Endothelial cell (in vitro differentiated cells): ENCODE measurements at places on chromosomes 7 and 10. TPM values are rescaled to one million over a fixed set of nuclear protein-coding genes. Genes with fewer than 3 reads are reported as not detected.

HMX3 gene
- not detected for total RNA-seq

SRRM3 gene
- total RNA-seq: 27.1 TPM

STEAP1 gene
- 1.0 TPM for total RNA-seq

NAT16 gene
- not detected for total RNA-seq

ZNF488 gene
- 0.41 TPM for total RNA-seq

LLCFC1 gene
- total RNA-seq: not detected

GPR22 gene
- not detected for total RNA-seq

SLC29A3 gene
- total RNA-seq: 11.7 TPM

ZCWPW1 gene
- total RNA-seq: 2.2 TPM

KIAA1549 gene
- total RNA-seq: 10.8 TPM

C10orf53 gene
- total RNA-seq: not detected

SHTN1 gene
- total RNA-seq: 106 TPM

INSYN2A gene
- 1.7 TPM for total RNA-seq

PAPOLB gene
- 0.10 TPM for total RNA-seq
